ENCODE measurements at places on chromosomes 6 and 20. TPM values are rescaled to one million over a fixed set of nuclear protein-coding genes. Genes with fewer than 3 reads are reported as not detected.

Gene DEFB132
- total RNA-seq, result not detected

Gene PRRT1
- 0.29 TPM for total RNA-seq

Gene CYP24A1
- not detected for total RNA-seq

Gene CEBPB
- total RNA-seq, result 23.2 TPM

Gene PDYN
- total RNA-seq, result not detected

Gene FILIP1
- not detected for total RNA-seq

Gene PEX6
- 28.3 TPM for total RNA-seq

Gene IL17F
- not detected for total RNA-seq

Gene TFAP2D
- not detected for total RNA-seq

Gene HLA-DOA
- total RNA-seq, result 2.9 TPM

Gene TMEM244
- not detected for total RNA-seq

Gene FOXS1
- not detected for total RNA-seq

Gene AKAP7
- 9.6 TPM for total RNA-seq

Gene HAO1
- not detected for total RNA-seq

Gene HEY2
- not detected for total RNA-seq

Gene PGC
- not detected for total RNA-seq

Gene IL17A
- not detected for total RNA-seq

Gene STMND1
- total RNA-seq, result not detected

Gene CLVS2
- total RNA-seq, result not detected

Gene NR2E1
- total RNA-seq, result not detected
